ENCODE measurements at places on chromosomes 16 and 17.
A peak's percentile ranks its signal among the peaks of the same experiment; 100 is the strongest.

DNA sequence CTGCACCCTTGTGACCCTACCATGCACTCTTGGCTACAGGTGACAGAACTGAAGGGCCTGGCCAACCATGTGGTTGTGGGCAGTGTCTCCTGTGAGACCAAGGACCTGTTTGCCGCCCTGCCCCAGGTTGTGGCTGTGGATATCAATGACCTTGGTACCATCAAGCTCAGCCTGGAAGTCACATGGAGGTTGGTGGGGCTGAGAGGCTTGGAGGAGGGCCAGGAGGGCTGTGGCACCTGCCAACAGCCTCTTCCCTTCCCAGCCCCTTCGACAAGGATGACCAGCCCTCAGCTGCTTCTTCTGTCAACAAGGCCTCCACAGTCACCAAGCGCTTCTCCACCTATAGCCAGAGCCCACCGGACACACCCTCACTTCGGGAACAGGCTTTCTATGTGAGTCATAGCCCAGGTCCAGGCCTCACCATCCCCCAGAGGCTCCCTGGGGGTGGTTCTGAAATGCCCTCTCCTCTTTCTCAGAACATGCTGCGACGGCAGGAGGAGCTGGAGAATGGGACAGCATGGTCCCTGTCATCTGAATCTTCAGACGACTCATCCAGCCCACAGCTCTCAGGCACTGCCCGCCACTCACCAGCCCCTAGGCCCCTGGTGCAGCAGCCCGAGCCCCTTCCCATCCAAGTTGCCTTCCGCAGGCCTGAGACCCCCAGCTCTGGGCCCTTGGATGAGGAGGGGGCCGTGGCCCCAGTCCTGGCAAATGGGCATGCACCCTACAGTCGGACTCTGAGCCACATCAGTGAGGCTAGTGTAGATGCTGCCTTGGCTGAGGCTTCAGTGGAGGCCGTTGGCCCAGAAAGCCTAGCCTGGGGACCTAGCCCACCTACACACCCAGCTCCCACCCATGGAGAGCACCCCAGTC is 13.0 kb downstream of the RIPOR1 start:
- DNase-seq: no peak

- DNase-seq: no peak
Measured at GRCh38 chr17:74359916-74360315, 1.8 kb downstream of the BTBD17 start.

GRCh38 chr16:64996641-64997040 is 125.2 kb downstream of the CDH11 start:
- DNase-seq: no peak

GRCh38 chr17:27973258-27974044 is 69.0 kb upstream of the NLK start:
- no peak for DNase-seq

GRCh38 chr16:1150511-1150982 is 2.4 kb upstream of the CACNA1H start:
- no peak for DNase-seq

DNA sequence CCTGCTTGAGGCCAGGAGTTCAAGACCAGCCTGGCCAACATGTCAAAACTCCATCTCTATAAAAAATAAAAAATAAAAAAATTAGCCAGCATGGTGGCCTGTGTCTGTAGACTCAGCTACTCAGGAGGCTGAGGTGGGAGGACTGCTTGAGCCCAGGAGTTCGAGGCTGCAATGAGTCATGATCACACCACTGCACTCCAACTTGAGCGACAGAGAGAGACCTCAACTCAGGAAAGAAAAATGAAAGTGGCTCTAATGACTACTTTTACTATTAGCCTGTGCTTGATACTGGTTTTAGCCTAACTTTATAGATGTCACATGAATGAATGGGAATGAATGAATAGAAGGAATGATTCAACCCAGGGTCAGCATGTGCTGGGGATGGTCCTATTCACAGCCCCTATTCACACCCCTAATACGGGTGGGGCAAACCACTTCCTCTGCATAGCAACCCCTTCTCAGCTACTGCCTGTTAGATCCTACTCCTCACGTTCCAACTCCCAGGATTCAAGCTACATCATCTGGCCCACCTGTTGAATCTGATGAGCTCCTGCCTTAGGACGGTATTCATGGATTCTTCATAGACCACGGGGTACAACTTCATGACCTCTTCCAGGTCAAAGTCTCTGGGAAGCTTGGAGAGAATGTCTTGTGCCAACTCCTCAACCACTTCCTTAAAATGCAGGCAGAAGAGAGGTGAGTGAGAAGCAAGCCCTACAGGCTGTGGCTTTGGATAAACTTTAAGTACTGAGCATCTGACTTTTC is 40.5 kb downstream of the LYRM1 start:
- DNase-seq: no peak

DNA sequence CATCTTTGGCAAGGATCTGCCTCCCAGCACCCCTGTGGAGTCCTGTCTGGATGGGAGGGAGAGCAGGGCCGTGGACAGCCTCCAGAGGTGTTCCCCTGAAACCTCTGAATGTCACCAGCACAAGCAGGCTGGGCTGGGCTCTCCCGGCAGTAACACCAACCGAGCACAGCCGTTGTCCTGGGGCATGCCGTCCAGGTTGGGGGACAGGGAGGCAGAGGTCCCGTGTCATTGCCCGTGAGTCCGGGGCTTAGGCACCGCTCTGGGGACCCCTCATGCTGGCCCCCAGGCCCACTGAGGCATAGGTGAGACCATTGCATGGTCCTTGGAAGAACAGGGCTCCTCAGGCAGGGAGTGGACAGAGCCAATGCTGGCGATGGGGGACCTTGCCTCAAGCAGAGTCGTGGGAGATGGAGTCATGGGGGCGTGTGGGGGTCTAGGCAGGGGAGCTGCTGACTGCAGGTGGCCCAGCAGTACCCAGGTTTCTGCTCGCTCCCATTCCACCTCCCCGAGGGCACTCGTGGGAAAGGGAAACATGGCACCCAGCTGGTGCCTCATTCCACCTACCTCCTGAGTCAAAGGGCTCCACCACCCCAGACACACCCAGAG is 17.5 kb downstream of the ENDOV start:
- no peak for DNase-seq

DNA sequence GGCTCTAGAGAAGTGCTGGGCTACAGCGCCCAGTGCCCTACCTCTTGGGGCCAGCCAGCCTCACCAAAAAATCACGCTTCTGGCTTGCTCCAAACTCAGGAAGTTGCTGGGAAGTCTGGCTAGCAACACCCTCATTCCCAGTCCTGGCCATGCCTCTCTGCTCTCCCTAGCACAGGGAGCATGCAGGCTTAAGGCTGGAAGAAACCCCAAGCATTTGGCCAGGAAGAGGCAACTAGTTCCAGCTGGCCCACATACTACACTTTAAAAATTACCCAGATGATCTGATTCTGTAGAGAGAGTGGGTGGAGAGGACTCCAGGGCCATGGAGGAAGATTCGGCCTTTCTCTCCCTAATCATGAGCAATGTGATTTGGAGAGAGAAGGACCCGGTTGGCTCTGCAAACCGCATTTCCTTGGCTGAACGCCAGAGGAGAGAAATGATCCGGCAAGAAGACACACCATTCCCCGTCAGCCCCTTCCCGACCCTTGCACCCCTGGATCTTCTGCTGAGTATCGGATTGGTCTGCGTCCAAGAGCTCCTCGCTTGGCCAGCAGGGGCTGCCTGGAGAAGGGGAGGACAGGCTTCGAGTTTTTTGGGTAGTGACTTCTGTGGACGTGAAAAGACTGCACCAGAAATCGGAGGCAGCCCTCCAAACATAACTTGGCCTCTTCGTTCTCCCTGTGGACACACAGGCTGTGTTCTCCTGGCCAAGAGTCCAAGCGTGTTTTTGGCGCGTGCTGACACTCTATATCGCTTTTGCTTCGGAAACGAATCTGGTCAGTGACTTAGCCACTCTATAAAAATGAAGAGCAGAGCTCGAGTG is 406.3 kb downstream of the WWOX start:
- no peak for DNase-seq

DNA sequence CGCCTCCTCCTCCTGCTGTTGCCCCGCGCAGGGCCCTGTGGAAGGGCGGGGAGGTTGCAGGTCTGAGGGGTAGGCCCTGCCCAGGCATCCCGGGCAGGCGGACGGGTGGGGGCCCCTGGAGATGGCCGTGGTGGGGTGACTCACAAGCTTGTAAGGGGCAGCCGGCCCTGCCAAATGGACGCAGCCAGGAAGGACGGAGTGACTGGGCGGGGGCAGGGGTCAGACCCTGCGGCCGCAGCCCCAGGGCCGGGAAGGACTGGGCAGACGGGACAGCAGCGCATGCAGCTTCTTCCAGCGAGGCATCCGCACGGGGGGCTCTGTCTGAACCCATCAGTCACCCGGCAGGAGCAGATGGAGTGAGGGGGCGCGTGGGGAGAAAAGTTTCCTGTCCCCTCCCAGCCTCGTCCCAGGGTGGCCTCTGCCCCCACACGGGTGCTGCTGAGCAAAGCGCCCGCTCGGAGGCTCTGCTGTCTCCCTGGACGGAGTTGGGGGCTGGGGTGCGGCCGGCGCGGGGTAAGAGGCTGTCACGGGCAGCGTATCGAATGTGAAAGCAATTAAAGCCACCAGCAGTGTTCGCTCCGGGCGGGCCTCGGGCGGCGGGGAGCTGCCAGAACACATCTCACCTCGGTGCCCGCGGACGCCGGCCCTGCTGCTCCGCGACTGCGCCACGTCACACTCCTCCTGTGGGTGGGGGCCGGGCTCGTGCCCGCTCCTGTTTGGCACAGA is 5.4 kb upstream of the PRR35 start:
- DNase-seq: no peak

DNA sequence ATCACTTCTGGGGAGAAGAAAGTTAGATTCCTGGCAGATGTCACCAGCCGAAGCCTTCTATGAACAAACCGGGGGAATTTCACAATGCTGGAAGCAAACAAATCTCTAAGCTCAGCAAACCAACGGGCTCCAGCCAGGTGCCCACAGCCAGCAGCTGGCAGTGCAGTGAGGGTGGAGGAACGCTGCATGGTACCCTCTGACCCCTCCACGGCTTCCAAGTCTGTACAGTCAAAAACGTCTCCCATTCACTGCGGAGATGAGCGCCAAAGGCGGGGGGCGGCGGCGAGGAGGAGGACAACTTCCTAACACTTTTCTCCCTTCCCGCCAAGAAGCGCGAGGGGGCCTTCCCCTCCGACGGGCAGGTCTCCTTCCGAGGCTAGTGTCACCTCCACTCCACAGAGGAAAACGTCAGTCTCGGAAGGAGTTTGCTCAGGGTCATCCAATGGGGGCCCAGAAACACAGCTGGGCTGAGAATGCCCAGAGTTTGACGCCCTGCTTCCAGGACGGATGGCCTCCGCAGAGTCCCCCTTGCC is 924 bp downstream of the ZNF598 start:
- no peak for DNase-seq

DNA sequence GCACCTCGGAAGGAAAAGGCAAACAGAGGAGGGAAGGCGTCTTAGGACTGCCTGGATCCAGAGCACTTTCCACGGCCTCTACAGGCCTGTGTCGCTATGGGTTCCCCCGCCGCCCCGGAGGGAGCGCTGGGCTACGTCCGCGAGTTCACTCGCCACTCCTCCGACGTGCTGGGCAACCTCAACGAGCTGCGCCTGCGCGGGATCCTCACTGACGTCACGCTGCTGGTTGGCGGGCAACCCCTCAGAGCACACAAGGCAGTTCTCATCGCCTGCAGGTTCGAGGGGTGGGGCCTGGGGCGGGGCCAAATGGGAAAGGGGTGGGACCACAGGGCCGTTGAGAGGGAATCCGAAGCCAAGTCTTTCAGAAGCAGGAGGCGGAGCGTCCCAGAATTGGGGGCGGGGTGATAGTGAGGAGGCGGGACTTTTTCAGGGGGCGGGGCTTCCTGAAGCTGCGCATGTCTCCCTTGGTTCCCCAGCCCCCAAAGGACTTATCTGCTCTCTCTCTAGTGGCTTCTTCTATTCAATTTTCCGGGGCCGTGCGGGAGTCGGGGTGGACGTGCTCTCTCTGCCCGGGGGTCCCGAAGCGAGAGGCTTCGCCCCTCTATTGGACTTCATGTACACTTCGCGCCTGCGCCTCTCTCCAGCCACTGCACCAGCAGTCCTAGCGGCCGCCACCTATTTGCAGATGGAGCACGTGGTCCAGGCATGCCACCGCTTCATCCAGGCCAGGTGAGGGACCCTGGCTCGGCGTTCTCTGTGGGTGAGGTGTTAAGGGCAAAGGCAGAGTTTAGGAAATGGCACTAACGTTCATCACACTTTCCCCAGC is 939 bp downstream of the BCL6B start:
- DNase-seq: peak; percentile 93

DNA sequence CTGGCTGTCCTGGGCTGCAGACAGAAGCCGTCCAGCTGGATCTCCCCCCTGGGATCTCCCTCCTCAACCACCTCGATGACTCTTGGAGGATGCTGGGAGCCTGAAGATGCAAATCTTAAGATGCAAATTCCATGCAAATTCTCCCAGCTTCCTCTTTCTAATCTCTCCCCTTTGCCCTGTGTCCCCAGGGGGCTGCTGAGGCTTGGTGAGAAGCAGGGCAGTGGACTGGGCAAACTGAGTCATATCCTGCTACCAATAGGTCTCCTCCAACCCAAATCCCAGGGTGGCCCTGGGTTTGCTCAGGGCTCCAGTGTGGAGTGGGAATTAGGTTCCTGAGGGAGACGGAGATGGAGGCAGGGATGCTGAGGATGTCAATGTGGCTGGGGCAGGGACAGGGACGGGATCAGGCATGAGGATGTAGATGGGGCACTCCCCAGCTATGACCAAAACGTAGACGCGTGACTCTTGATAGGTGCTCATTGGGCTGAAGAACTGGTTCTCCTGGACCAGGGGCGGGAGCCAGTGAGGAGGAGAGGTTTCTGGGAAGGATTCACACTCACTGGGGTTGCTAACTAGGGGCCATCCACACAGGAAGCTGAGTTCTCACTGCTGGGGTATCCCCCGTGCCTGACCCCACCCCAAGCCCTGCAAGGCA is 3.6 kb upstream of the ALOX12B start:
- DNase-seq: no peak

- DNase-seq: no peak
Measured at GRCh38 chr17:75011401-75012095, 922 bp upstream of the MRPL58 start.

- no peak for DNase-seq
Measured at GRCh38 chr16:28310796-28311195, 18.5 kb downstream of the SBK1 start.

- no peak for DNase-seq
Measured at GRCh38 chr17:74598346-74599022, 6.4 kb upstream of the CD300LD start.

DNA sequence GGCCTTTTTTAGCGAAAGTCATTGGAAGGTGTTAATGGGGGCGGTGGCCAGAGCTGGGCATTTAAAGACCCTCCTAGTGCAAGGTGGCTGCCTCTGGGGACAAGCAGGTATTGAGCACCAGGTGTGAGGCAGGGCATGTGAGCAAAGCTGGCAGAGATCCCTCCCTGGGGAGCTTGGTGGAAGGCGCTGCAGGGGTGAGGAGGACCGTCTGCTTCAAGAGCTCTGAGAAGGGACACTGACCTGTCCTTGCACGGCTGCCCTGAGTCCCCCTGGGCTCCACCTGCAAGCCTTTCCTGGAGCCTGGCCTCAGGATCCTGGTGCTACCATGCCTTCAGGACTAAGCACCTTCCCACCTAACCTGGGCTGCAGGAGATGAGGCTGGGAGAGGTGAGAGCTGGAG is 127.0 kb upstream of the CIBAR2 start:
- DNase-seq: no peak

GRCh38 chr17:16286009-16286946 is 67.0 kb downstream of the CENPV start:
- peak; percentile 56 for DNase-seq

Data from T-helper 22 cell (primary cell).